ENCODE measurements at places on chromosomes 6 and 20.

- DNase-seq, result no peak
Measured at GRCh38 chr6:158625881-158626305, 18.6 kb downstream of the DYNLT1 start.

GRCh38 chr20:62292108-62292507, 10.7 kb upstream of the ADRM1 start:
- DNase-seq, result no peak

GRCh38 chr6:44192428-44193041, 24.2 kb upstream of the MYMX start:
- no peak for DNase-seq

DNA sequence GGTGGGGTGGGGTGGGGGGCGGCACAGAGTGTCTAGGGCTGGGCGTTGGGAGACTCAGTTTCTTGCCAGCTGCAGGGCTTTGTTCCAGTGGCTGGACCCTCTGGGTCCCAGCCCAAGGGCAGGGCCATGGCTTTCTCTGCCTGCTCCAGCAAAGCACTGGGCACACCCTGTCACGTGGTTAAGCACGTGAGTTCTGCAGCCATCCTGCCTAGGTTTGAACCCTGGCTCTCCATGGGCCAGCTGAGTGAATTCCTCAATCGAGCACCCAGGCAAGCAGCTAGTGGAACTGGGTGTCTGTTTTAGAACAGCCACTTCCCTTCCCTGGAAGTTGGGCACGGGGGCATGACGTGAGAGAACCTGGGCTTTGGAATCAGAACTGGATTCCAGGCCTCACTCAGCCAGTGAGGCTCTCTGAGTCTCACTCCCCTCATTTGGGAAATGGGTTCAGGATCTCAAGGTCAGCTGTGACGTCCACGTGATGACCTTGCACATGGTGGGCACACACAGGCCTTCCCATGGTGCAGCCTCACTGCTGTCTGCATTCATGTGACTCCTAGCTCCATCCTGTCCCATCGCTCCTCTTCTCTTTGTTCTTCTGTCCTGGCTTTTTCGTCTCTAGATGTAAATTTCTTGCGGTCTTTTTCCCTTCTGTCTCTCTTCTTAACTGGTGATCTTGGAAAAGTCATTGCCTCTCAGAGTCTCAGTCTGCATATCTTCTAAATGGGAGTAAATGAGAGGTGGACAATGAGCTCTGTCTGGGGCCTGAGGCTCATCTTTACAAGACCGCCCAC, 45.9 kb downstream of the NOL4L start:
- peak; percentile 63 for DNase-seq

DNA sequence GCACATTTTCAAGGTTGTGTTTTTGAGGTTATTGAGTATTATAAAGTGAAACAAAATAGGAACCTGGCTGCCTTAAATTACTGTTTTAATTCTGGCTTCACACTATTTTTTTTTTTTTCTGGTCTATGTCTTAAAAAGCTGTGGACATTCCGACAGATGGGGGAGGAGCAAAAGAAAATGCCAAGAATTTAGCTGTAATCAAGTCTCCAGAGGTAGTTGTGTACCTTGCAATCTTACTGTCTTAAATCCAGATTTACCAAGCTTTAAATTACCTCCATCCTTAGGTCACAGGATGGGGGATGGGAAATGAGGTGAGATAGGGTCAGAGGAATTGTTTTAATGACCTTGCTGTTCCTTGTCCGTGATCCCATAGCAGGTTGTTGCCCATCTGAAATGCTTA, 182.8 kb downstream of the UTRN start:
- no peak for DNase-seq

DNA sequence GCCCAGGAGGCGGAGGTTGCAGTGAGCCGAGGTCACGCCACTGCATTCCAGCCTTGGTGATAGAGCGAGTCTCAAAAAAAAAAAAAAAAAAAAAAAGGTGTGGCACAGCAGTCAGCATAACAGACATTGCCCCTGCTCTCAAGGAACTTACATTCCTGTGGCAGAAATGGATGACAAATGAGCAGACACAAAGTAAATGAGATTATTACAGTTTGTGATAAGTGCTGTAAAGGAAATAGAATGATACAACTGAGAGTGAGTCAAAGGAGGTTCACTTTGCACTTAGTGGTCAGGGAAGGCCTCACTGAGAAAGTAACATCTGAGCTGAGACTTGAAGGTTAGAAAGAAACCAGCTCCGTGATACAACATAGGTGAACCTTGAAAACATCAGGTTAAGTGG, 36.4 kb downstream of the CEP250 start:
- no peak for DNase-seq

DNA sequence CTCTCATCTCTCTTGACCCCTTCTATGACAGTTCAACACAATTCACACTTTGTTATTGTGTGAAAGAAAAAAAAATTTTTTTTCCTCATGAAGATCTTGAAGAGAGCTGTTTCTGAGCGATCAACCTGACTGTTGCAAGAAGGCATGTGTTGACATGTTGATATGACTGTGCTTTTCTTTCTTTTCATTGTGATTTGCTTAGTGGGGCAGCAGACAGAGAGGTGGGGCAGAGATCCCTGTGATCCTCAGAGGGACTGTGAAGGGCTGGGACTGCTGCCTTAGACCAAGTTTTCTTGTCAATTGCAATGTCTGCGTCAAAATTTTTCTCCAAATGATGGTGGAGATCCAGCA, 70.8 kb upstream of the IYD start:
- DNase-seq, result no peak

GRCh38 chr6:21352131-21352530, 241.4 kb upstream of the SOX4 start:
- no peak for DNase-seq

DNA sequence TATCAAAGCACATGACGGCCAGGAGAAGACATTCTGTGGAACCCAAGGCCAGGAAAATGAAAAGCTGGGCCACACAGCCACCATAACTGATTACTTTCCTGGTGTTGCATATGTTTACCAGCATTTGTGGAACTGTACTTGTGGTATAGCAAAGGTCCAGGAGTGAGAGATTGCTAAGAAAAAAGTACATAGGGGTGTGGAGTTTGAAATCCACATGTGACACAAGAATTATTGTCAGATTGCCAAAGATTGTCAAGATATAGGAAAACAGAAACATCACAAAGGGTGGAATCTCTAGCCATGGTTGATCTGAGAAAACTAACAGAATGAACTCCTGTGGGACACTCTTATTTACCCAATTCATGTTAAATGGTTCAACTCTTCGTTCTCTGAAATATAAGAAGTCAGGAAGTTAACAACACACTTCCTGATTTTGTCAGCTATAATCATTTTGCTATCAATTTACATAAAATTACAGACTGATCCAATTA, at the start of gene OR2B2:
OR2B2 (minus strand) TSS at position 441 of the 491 bp plus-strand sequence; CDS start at position 364, 77 bp downstream.
- DNase-seq, result no peak

DNA sequence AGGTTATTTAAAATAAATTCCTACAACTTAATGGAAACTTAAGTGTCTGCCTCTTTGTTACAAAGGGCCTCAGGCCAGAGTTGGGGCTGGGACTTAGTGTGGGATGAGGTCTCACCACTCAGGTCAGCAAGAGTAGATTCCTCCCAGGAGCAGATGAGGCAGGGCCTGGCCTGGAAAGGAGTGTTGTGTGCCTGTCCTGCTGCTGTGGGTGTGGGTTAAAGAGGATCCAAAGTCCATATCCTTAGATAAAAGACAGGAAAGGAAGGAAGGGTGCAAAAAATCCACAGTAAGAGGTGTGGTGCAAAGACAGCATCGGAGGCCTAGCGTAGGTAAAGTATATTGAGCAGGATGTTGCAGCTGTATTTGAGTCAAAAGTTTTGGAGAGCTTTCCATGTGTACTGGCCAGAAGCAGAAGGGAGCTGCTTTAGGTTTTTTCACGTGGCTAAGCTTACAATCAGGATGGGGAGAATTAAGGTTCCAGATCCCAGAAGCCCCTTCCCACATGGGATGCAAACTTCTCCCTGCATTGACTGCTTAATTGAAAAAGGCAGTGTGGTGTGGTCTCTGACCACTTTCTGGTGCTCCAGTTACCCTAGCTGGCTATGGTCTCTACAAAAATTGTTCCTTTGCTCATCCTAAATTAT, 12.8 kb upstream of the PLCG1 start:
- no peak for DNase-seq

- no peak for DNase-seq
Measured at GRCh38 chr6:30542915-30543314, 13.4 kb downstream of the GNL1 start.

- DNase-seq, result no peak
Measured at GRCh38 chr6:105644691-105645090, 241.8 kb upstream of the PREP start.

- no peak for DNase-seq
Measured at GRCh38 chr6:89270951-89271721, 44.0 kb downstream of the GABRR2 start.

GRCh38 chr20:62772103-62772611, 24.1 kb upstream of the MRGBP start:
- no peak for DNase-seq

DNA sequence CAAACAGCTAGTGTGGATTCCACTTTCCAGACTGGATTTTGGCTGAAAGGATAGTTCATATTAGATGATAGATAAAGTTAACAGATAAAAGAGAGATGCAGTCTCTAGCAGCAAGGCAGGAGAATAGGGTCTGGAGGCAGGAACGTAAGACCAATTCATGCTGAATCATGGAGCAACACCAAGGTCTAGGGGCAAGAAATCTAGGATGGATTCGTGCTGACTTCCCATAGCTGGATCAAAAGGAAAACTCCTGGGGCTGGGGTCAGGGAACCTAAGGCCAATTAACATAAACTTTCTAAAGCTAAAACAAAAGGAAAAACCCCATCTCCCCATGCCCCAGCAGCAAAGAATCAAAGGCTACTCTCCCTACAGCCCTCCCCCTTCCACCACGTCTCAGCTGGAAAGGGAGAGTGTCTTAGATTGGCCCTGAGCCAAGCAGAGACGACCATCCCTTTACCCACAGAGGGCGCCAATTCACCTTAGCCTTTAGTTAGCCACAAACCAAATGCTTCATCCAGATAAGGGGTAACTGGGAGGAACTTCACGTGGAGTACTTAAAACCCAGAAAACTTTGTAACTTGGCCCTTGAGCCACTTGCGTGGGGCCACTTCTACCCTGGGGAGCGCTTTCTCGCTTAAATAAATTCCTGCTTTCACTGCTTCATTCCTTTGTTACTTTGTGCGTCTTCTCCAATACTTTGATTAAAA, 7.6 kb downstream of the TREM1 start:
- peak; percentile 73 for DNase-seq

- DNase-seq, result no peak
Measured at GRCh38 chr6:111741177-111741952, 131.9 kb downstream of the FYN start.

GRCh38 chr6:144350528-144350880, 65.4 kb downstream of the UTRN start:
- no peak for DNase-seq

- no peak for DNase-seq
Measured at GRCh38 chr20:62405108-62405980, 1.7 kb downstream of the CABLES2 start.

DNA sequence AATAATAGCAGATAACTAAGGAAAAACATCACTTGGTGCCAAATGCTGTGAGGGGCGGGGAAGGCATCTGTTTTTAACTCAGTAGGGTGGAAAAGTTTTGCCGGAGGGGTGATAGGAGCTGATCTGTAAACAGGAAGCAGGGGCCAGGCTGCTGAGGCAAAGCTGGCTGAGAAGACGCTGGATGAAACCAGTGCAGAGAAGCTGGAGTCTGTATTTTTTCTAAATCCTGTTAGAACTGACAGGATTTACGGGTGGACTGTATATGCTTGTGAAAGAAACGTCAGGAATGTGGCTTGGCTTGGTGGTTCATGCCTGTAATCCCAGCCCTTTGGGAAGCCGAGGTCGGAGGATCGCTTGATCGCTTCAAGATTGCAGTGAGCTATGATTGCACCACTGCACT, 5.6 kb downstream of the PCMTD2 start:
- no peak for DNase-seq

DNA sequence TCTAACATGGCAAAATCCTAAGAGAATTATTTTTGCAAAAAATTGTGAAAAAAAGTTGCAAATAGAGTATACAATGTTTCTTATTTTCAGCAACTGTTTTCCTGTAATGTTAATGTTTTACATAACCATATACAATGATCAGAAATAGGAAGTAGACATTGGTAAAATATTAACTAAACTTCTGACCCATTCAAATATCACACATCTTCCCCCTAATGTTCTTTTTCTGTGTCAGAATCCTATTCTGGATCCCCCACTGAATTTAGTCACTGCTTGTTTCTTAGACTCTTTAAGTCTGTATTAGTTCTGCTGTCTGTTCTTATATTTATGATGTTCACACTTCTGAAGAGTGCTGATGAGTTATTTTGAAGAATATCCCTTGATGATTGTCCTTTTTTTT, 62.0 kb downstream of the HFE start:
- DNase-seq, result no peak

GRCh38 chr6:127554435-127555006, 22.5 kb upstream of the C6orf58 start:
- peak; percentile 54 for DNase-seq

GRCh38 chr6:43951063-43951755, 176.0 kb downstream of the MRPL14 start:
- no peak for DNase-seq

GRCh38 chr6:124873066-124873410, 89.2 kb upstream of the RNF217 start:
- no peak for DNase-seq

- DNase-seq, result no peak
Measured at GRCh38 chr6:157513619-157514485, 132.9 kb downstream of the ZDHHC14 start.

DNA sequence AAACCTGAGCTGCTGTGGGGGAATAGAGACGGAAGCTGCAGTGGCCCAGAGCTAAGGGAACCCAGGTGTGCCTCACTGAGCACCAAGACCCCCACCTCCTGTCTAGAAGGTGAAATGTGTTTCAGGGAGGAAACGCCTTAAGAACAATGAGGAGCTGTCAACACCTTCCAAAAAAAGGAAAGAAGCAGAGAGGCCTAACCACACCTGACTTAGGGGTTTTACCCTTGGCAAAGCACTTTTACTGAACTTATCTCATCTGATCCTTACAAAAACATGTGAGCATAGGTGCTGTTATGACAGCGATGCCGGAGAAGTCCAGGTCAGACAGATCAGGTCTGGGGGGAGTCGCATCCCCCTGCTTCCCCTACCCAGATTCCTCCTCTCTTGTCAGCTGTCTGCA, 16.1 kb upstream of the CDKN1A start:
- no peak for DNase-seq

DNA sequence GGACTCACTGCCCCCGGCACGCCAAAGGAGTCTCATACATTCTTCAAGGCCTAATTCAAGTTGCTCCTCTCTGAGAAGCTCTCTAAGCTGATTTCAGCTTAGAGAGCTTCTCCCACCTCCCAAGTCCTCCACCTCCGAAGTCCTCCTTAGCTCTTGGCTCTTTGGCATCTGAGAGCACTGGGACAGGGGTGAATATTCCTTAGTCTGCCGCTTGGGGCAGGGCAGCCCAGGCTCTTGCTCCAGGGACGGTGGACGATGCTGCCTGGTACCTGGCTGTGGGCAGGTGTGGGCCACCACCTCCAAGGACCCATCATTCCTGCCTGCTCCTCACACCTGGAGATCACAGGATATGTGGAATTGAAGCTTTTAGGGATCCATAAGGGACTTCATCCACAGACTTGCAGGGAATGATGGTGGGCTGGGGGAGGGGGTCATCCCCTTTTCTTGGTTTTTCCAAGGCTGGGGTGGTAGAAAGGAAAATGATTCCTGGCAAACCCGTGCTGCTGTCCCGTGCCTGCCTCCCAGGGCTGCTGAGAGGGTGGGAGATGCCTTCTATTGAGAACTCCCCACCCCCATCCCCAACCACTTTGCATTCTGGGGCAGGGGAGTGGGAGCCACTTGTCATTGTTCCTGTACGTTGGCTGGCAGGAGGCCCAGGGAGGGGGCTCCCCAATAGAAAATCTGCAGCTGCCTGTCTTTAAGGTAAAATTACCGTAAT, 57.4 kb downstream of the ARHGAP40 start:
- DNase-seq, result peak; percentile 46

Measured in activated CD4-positive, alpha-beta T cell treated with anti-CD3 and anti-CD28 coated beads, Interleukin-2, Interleukin-6, amounts not matched to agents 100 ng/mL and 50 ng/mL, durations not matched to agents 16 hours and 8 hours (primary cell).